ENCODE measurements at places on chromosomes 2 and 18.

DNA sequence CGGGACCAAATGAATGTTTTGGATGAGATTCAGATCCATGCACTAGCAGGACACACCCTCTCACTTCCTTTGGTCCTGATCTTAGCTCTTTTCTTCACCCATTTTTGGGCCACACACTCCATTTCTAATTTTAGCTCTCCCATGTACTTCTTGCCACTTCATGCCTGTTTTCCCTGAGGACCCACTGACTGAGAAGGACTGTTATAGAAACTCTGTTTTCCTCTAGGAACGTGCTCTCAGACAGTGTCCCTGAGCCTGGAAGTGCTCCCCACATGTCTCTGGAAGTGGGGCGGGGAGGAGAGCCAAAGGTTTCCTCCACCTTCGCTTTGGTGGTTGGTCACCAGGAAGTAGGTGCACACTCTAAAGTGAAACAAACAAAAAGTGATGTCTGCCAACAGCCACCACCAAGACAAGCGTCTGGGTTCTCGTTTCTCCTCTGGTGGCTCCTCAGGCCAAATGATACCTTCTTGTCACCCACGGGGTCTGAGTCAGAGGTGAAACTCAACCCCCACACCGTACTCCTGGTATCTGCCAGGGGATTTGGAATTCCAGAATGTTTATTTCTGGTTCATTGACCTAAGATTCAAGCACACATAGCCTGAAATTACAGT, 74.7 kb downstream of the MERTK start:
- no peak for DNase-seq

GRCh38 chr2:134438371-134438770, 184.5 kb downstream of the MGAT5 start:
- no peak for DNase-seq

DNA sequence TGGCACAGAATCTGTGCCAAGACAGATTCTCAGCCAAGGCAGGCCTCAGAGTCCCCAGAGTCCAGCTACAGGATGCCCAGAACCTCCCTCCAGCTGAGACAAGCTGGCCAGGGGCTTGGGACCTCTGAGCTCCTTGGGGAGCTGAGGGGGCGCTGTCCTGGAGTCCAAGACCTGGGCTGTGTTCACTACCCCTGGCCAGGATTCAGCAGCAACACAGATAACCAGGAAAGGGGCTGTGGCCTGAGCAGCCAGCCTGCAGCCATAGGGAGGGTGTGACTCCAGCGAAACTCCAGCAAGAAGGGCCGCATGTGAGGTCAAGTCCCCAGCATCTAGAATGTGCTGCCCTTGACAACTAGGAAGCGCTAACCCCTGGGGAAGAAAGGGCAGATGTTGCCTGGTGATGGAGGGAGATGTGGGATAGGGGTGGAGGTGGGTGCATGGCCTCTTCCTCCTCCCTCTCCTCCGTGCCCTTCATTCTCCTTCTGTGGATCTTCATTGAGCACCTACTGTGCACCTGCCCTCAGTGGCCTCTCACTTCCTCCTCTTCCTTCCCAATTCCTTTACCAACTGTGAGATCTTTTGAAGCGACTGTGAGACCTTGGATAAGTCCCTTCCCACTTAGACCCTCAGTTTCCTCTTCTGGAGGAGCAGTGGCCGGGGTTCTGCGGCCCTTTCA, 7.7 kb upstream of the ARID5A start:
- no peak for DNase-seq

- DNase-seq = no peak
Measured at GRCh38 chr18:76821356-76821874, 942 bp upstream of the ZNF236 start.
